NCI-H1417 (cell line): ENCODE measurements at places on chromosomes 16 and 17.

DNA sequence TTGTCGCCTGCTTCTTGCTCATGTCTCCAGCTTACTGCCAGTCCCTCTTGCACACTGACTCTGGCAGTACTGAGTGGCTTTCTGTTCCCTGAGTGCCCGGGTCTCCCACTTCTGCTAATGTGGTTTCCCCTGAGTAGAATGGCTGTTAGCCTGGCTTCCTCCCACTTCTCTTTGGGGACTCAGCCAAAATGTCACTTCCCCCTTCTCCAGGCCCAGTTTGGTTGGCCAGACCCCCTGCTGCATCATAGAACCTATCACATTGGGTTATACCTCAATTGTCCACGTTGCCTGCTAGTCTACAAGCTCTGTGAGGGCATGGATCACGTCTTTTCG is 304.4 kb downstream of the HS3ST3B1 start:
- no peak for DNase-seq

- DNase-seq: no peak
Measured at GRCh38 chr16:57640612-57641011, 12.2 kb downstream of the ADGRG1 start.

GRCh38 chr16:1773703-1774447 is 941 bp upstream of the MRPS34 start:
- no peak for DNase-seq

DNA sequence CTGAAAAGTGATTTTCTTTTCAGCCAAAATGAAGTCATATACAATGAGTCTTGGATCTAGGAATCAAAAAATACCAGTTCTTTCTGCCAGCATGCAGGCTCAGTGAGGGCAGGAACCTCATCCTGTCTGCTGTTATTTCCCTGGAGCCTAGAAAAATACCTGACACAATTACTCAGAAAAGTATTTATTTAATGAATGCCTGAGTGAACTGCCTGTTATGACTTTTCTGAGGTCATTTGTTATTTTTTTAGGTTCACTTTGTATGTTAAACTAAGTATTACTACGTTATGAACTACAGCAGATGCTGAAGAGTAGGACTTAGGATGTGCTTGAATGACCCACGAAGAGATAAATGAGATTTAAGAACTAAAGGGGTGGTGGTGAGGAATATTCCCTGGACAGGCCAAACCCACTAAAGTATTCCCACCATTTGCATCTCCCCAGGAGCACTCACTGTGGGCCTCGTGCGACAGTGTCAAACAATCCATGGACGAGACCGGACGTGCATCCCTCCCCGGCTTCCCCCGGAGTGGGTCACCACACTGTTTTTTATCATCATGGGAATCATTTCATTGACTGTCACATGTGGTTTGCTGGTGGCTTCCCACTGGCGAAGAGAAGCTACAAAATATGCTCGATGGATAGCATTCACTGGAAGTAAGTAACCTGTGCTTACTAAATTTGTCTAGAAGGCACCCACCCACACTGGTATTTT is 17.1 kb upstream of the VWA3A start:
- no peak for DNase-seq

DNA sequence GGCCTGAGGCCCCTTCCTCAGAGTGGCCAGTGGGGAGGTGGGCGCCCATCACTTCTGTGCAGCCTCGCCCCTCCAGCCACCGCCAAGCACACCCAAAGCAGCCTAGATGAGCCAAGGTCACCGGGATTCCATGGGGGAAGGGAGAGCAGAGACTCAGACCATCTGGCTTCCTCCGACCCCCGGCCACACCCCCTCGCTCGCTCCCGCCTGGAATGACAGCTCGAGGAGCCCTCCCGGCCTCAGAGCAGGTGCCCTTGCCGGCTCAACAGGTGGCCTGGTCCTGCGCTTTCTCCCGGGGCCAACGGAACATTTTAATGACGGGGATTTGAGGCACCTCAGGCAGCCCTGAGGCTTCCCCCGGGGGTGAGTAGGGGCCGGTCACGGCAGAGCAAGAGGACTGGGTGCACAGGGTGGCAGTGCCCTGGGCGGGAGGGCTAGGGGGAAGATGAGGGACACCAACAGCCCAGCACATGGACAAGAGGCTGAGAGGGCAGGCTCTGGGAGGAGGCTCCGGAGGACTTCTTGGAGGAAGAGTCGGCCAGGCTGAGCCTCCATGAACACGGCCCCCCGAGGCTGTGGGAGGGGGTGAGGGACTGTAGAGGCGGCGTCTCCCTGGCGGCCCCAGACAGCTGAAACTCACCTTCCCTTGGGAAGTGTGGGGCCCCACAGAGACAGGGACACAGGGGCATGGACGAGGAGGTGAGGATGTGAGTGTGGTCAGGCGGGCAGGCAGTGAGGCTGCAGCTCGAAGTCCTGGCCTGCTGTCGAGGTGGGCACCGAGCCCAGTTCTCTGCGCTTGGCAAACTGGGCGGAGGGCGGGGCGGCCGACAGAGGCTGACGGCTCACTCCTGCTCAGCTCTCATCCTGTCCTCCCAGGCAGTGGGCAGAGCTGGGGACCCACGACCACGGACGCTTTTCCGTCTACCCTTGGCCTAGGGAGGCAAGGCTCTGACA is 12.5 kb upstream of the C1QTNF8 start:
- DNase-seq: peak; percentile 72

DNA sequence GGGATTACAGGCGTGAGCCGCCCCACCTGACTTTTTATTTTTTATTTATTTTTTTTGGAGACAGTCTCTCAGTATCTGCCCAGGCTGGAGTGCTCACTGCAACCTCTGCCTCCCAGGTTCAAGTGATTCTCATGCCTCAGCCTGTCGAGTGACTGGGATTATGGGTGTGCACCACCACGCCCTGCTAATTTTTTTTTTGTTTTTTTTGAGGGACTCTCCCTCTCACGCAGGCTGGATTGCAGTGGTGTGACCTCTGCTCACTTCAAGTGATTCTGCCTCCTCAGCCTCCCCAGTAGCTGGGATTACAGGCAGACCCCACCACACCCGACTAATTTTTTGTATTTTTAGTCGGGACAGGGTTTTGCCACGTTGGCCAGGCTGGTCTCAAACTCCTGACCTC is 7.7 kb downstream of the ZNF207 start:
- no peak for DNase-seq

GRCh38 chr16:64061621-64062020 is 1060.2 kb downstream of the CDH11 start:
- no peak for DNase-seq

DNA sequence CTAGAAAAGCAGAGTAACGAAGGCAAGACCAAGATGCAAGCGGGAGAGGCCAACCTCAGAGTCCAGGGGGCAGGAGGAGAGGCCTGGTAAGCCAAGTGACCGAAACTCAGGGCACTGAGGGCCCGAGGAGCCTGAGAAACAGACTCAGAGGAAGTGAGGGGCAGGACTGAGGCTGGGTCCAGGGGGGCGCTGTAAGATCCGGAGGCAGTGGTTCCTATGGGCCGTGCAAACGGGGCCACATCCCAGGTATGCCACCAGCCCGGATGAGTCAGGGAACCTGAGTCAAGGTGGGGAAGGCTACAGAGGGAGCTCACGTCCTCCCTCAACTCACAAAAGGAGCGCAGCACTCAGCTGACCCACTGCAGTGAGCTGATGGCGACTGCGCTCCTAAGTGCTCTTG is 8.3 kb downstream of the ZDHHC7 start:
- DNase-seq: no peak

GRCh38 chr17:258045-258734 is 76.7 kb upstream of the DOC2B start:
- DNase-seq: no peak

GRCh38 chr16:3173892-3174617 is 13.9 kb upstream of the OR1F1 start:
- DNase-seq: no peak

GRCh38 chr17:58352596-58353388 is 791 bp upstream of the SUPT4H1 start:
- peak; percentile 76 for DNase-seq

DNA sequence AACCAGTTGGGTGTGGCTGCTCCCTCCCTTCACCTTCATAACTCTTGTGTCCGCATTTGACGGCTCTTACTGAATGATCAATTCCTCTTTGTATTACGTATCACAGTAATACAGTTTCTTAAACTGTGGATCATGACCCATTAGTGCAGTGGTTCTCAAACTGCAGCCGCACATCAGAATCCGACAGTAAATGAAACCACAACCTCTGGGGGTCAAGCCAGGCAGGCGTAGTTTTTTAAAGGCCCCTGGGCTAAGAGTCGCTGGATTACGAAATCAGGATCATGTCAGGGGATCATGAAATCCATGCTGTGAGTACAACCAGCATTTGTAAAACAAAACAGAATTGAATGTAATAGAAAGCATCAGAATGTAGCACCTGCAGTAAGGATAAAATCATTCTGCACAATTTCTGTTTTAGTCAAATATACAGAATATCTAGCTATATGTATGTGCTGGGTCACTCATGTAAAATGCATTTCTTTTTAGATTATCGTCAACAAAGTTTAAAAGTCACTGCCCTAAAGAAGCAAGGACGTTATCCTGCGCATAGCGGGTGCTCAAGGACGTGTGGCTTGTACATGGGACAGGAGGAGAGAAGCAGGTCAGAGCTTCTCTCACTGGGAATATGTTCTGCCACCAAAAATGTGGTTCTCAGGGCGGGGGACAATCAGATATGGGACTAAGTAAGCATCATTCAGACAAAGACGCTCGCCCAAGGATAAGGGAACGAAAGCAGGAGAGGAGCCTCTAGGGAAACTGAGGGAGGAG is 113.1 kb downstream of the ZFHX3 start:
- no peak for DNase-seq

DNA sequence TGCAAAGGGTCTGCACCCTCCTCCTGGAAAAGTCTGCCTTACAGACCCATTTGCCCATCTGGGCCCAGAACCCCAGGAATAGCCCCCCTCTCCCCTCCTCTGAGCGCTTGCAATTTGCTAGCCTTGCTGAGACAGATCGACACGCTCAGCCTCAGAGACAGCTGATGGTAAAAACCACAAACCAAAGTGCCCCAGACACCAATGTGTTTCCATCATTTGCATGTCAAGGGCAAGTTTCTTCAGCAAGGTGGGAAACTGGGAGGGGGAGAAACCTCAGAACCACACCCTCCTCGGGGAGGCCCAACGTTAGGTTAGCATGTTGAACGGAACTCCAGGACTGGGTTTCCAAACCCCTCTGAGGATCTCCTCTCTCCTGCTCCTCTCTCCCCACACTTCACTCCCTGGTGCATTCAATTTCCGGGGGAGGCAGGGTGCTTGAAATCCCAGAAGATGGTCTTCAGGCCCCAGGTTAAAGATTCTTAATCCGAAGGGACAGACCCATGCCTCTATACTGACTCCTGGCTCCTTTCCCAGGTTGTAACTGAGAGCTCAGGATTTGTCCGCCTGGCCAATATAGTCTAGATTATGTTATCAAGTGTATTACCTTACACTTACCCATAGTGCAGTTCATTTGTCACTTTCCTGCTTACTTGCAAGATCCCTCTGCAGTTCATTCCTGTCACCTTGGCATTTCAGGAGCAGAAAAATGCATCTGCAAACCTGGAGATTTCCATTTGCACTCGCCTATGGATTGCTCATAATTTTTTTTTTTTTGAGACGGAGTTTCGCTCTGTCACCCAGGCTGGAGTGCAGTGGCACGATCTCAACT is 1.3 kb upstream of the CUEDC1 start:
- no peak for DNase-seq

DNA sequence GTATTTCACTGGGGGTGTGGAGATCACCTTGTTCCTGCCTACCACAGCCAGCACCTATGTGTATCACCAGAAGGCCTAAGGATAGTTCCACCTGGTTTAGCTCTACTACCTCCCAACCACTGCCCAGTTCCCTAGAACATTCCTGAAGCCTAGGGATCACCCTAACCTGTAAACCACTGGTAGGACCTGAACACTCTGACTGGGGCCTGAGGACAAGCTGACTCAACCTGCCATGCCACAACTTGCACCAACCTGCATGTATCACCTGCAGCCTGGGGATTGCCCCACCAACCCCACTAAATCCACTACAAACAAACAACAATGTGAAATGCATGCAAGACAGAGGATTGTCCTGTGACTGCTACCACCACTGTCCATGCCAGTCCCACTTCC is 128.1 kb downstream of the KIF2B start:
- DNase-seq: no peak

GRCh38 chr17:2081564-2081963 is 26.7 kb downstream of the HIC1 start:
- DNase-seq: no peak

GRCh38 chr17:12128946-12129345 is 108.3 kb downstream of the MAP2K4 start:
- DNase-seq: no peak

- no peak for DNase-seq
Measured at GRCh38 chr16:10683170-10683569, 11.6 kb downstream of the TEKT5 start.

DNA sequence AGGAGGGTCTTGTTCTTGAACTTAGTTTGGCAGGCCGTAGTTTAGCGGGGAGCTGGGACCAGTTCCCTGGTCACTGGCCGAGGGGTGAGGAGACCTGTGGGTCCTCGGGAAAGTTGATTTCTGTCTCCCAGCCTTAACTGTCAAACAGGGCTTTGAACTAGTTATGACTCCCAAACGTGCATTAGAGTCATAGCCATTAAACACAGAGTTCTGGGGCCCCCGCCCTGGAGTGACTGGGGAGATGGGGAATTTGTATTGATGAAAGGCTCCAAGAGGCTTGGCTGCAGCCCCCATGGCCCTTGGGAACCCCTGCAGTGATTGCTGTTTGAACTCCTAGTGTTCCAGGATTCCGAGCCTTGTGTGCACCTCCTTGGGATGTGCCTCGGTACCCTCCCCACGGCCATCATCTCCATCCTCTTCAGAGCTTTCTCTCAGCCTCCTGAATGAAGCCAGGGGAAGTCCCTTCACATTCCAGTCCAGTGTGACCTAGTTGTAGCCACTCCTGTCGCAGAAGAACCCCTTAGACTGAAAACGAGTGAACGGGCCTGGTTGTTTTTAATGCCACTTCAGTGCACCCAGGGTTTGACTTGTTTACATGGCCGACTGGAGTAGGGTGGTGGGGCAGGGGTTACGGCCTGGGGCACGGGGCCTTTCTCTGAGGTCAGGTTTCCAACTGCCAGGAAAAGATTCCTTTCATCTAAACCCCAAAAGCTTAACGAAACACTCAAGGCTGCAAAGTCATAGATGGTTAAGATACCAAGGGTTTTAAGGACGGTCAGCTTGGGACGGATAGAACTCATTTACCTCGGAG is 1.4 kb downstream of the MPRIP start:
- DNase-seq: no peak

GRCh38 chr16:89042711-89043551 is 50.7 kb upstream of the ACSF3 start:
- DNase-seq: no peak

GRCh38 chr16:81216706-81217105 is 21.8 kb upstream of the BCO1 start:
- no peak for DNase-seq

GRCh38 chr16:12458051-12458450 is 345.6 kb downstream of the CPPED1 start:
- no peak for DNase-seq

GRCh38 chr17:7974638-7975131 is 27.7 kb upstream of the GUCY2D start:
- no peak for DNase-seq

- DNase-seq: no peak
Measured at GRCh38 chr17:67532326-67532871, 155.3 kb downstream of the PITPNC1 start.

DNA sequence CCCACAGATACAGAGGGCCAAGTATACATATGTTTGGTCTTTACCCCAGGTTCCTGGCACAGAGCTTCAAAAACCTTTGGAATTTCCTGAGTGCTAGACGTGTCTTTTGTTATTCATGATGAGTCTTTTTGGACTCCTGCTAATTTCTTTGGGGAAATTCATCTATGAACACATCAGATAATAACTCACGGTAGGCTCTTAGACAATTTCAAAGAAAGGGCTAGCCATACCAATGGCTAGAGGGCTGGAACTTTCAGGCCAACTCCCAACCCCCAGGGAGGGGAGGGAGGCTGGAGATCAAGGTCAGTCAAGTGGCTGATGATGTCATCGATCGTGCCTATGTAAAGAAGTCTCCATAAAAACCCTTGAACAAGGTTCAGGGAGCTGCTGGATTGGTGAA is 101.9 kb downstream of the STX8 start:
- DNase-seq: no peak
